ENCODE measurements at places on chromosomes 3 and 15.

GRCh38 chr3:14451844-14452739 lies 49.7 kb downstream of the SLC6A6 start:
- DNase-seq = no peak

GRCh38 chr15:66619152-66619903 lies 53.5 kb upstream of the LCTL start:
- DNase-seq = peak; percentile 63

DNA sequence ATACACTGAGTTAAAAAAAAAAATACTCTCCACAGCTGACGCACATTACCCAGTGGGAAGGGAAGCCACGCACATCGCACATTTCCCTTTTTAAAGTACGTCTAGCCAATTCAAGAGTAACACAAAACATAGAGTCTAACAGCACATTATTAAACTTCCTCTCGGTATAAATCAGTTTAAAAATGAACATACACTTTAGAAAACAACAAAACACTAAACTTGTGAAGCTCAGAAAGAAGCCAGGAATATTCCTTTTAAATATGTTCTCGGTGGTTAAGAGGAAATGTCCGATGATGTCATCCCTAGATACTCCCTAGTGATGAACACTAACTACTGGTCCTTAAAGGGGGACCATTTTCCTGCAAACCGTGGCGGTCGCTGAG lies 721 bp downstream of the MYEF2 start:
- peak; percentile 48 for DNase-seq

DNA sequence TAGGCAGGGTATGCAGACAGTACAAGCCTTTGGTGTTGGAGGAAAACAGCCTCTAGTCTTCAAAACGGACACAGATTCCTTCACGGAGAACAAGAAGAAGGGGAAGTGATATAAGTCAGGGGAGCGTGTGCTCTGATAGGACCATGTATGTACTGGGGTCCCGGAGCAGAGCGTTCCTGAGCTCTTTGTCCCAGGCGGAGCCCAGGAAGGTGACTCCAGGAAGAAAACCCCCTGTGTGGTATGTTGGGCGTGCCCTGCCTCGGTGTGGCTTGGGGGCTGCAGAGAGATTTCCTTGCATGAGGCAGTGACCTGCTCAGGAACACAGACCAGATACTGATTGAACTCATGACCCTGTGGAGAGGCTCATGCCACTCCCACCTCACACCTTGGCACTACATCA lies 21.7 kb downstream of the MELTF start:
- DNase-seq = no peak

DNA sequence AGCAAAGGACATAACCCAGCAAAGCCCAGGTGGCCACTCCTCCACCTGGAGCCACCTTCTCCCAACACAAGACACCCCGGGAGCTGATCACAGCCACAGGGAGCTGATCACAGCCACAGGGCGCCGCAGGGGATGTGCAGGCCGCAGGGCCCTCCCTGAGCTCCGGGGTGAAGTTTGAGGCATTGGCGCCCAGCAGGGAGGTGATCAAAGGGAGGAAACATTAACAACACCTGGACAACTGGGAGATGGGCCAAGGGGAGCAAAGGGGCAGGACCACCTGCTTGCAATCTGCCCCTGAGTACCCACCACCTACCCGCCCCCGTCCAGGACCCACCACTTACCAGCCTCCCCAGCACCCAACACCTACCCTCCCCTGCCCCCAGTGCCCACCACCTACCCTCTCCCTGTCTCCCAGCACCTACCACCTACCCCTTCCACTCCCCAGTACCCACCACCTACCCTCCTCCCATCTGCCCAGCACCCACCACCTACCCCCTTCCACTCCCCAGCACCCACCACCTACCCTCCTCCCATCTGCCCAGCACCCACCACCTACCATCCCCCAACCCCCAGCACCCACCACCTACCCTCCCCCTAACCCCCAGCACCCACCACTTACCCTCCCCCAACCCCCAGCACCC lies 2.4 kb downstream of the UROC1 start:
- no peak for DNase-seq

- peak; percentile 86 for DNase-seq
Measured at GRCh38 chr15:77420610-77421369, at the start of gene HMG20A. TSS of gene HMG20A (plus strand) at chr15:77420888. CDS start at chr15:77458408, 37,520 bp downstream.

DNA sequence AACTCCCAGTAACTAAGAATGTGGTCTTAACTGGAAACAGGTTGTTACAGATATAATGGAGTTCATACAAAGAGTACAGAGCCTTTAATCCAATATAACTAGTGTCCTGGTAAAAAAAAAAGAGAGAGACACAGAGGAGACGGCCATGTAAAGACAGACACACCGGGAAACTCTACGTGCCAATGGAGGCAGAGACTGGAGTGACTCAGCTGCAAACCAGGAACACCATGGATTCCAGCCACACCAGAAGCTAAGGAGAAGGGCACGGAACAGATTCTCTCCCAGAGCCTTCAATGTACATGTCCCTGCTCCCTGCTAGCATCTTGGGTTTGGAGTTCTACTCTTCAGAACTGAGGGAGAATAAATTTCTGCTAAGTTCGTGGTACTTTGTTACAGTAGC lies 4.5 kb downstream of the RNF168 start:
- DNase-seq = no peak

DNA sequence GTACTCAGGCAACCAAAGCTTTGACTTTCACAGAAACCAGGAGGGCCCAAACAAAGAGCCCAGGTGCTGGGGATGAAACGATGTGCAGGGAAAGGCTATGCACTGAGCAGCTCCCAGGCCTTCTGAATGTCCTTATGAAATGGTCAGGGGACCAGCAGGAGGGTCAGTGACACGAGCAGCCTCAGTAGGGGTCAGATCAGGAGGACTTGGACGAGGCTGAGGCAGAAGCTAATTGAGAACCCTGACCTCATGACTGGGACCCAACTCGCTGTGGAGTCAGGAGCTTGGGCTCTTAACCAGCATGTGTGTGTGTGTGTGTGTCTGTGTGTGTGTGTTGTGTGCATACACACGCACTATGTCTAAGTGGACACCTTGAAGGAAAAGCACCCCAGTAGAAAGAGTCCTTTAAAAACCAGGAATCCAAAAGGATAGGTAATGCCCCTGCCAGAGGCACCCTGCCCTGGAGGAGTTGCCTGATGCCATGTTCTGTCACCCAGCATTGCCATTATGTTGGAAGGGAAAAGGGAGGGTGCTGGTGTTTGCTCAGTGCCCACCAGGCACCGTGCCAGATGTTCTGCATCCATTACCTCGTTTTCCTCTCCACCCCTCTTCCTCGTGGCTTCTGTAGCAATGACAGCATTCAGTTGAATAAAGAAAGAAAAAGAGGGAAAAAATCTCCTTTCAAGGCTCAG lies 50.9 kb downstream of the CORO2B start:
- no peak for DNase-seq

DNA sequence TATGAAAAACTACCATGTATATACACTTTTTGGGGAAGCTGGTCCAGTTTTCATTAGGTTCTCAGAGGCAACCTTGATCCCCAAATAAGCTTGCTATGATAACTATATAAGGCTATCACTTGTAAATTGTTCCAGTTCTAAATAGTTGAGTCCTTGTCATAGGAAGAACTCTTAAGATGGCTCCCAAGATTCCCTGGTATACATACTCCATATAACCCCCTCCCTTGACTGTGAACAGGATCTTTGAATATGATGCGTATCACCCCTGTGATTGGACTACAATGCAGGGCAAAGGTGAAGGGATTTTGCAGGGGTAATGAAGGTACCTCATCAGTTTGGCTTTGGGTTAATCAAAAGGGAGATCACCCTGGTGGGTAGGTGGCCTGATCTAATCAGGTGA lies 48.6 kb upstream of the TRIM59 start:
- no peak for DNase-seq

GRCh38 chr3:150779402-150779858 lies 16.5 kb upstream of the SIAH2 start:
- no peak for DNase-seq

DNA sequence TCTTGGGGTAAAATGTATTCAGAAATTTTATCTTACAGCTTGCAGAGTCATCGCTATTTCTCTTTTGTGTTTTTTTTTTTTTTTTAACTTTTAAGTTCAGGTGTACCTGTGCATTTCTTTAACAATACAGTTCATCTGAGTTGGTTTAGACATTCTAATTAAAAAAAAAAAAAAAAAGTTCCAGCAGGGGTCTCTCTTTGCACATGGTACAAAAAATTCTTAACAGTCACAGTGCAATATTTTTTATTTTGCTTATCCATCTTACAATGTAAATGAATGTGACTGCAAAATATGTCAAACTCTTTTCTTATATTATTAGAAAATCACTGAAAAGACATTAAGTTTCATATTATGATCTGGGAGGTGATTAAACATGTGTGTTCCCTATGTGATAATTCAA lies 47.5 kb upstream of the SLC9A9 start:
- DNase-seq = peak; percentile 21

- DNase-seq = no peak
Measured at GRCh38 chr3:118088696-118089095, 946.0 kb downstream of the IGSF11 start.

DNA sequence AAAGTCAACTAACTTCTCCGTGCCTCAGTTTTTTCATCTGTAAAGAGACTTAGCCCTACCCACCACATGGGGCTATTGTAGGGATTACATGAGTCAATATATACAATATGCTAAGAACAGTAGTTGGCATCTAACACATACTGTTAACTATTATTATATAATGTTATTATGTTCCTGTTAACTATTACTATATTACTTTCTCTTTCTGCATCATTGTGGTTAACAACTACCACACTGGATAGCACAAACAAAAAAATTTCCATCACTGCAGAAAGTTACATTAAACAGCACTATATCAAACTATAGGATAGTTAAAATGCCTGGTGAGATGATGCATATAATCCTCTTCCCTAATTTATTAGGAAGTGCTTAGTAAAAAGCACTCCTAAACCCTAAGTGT lies 23.7 kb downstream of the STAG1 start:
- no peak for DNase-seq

DNA sequence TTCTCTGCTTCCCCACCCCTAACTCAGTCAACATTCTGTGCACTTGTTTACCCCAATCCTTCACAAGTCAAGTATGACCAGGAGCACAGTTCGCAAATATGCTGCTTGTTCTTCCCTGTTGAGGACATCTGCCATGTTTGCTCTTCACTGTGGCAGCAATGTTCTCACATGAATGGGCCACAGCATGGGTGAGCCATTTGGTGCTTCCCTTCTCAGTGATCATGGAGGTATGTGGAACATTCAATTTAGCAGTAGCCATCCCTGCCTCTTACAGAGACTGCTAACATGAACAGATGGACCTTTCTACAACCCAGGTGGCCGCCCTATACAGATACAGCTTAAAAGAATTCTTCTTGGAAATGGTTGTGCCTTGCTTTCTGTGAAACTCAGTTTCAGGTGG lies 660.1 kb upstream of the SGO1 start:
- DNase-seq = no peak

- DNase-seq = no peak
Measured at GRCh38 chr15:98438326-98438725, 210.0 kb upstream of the IGF1R start.

DNA sequence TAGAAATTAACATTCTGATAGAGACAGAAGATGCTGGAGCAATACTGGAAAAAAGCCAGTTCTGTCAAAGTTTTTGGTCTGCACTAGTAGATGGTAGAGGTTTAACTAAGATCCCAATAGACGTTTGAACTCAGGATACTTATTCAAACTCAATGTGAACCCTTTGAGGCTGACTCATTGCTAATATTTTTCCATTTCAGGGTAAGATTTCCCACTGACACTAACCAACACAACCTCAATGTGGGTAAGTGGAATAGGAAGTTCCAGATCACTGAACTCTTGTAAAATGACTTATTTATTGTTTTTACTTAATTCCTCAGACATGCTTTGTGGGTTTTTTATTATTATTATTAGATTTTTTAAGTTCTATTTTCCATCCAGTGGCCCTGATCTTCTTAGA lies 1024.8 kb downstream of the EPHA3 start:
- DNase-seq = no peak

DNA sequence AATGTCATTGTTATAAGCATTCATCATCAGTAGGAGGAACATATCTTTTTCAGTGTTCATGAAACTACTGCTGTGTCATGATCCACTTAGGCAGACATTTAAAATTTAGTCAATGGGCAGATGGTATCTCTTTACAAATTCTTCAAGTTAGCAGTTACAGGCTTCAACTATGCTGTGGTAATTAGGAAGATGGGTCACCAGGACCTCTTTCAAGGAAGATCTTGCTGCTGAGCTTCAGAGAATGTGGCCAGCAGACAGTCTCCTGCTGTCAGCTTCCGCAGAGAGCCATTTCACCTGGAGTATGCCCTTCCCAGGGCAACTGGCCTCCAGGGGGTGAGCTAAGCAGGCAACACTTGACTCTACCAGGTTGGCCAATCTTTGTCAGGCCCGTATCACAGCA lies 19.4 kb downstream of the IFT57 start:
- DNase-seq = no peak

GRCh38 chr3:71541313-71541712 lies 42.2 kb downstream of the FOXP1 start:
- no peak for DNase-seq

- DNase-seq = no peak
Measured at GRCh38 chr3:32321095-32321790, 70.4 kb upstream of the CMTM7 start.

GRCh38 chr3:17782751-17783150 lies 40.3 kb upstream of the TBC1D5 start:
- DNase-seq = peak; percentile 26

DNA sequence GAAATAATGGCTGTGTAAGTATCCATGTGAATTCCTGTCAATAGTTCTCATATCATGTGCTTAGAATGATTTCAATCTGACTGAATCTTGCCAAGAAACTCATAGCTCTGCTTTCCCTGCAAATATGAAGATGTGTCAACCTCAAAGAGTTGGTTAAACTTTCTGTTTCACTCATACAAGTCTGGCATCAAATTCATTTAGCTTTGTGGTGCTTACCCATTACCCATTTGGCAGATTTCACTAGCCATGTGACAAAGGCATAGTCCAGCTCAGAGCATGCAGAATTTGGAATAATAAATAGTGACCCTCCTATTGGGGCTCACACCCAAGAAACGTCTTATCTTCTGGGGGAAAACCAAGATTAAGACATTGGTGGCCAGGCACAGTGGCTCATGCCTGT lies 256.6 kb upstream of the TPRG1 start:
- DNase-seq = peak; percentile 35

DNA sequence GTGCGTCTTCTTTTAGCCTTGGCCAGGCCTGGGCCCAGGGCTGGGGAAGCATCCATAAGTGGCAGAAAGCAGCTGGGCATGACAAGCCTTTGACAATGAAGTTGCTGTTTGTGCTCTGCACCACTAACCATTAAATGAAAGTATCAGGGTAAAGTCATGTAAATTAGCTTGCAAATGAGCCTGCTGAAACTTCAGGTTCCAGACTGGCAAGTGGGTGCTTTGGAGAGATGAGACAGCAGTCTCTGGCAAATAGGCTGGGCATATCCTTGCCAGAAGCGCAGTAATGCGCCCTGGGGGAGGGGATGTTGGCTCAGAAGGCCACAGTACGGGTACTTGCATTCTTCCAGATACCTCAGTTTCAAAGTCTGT lies 40.7 kb downstream of the RAB6B start:
- peak; percentile 26 for DNase-seq

DNA sequence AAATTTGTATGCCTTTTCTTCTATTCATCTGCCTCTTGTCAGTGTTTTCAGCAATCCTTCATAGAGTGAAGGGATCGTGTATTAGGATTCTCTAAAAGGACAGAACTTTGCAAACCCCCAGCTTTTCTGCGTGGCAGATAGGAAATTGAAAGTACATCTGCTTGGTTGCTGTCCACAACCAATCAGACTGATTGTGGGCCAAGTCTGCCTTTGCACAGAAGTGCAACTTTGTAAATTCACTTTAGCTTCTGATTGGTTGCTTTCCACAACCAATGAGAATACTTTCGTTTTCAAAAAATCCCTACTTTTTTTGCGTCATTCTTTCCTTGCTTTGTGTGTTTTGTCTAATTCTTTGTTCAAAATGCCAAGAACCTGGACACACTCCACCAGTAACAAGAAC lies 847.4 kb downstream of the FHIT start:
- no peak for DNase-seq
